Mesenchymal stem cell (in vitro differentiated cells and primary cell): ENCODE measurements at places on chromosomes 11 and 22.

DNA sequence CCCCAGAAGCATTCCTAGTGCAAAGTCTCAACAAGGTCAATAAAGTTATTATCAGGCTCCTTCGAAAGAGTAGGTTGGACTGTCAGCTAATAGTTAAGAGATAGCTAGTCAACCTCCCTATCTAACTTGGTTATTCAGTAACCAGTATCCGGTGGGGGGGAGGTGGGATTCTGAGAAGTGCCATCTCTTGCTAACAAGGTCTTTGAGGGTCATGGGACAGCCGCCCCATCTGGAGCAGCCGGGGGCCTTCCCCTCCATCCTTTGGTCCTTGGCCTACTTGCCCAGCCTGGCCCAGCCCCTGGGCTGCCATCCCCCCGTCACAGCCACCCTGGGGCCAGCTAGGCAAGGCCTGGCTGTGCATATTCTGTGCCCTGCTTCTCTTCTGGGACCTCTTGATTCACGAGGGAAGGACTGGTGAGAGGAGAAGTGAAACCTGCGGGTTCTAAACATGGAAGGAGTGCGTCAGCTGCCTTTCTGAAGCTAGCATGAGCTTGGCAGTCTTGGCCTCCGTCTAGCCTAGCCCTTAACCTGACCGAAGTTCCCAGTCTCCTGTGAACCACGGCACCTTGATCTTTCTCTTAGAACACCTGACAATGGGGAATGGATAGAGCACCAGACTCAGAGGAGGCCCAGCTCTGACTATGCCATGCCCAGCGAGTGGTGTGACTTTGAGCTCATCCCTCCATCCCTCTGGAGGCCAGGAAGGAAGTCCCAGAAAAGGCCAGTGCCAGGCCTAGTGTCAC lies 9.3 kb downstream of the SLC37A2 start:
- no peak overlapping the region for H3K4me3 ChIP-seq
- no peaks in the 10 kb centered on the region for H3K27me3 ChIP-seq
- H3K4me1 ChIP-seq, result peaks cover 19% of the 10 kb centered on the region
- no peak for DNase-seq
- no peaks in the 10 kb centered on the region for H3K36me3 ChIP-seq
- no peak overlapping the region for H3K27ac ChIP-seq

- peaks cover 59% of the 10 kb centered on the region for H3K27me3 ChIP-seq
- H3K4me3 ChIP-seq, result no peak overlapping the region
- no peaks in the 10 kb centered on the region for H3K36me3 ChIP-seq
- no peaks in the 10 kb centered on the region for H3K4me1 ChIP-seq
- no peak overlapping the region for H3K27ac ChIP-seq
These were observed 22.5 kb upstream of the ELF5 start for GRCh38 chr11:34536056-34536455.

- H3K4me1 ChIP-seq, result no peaks in the 10 kb centered on the region
- no peaks in the 10 kb centered on the region for H3K36me3 ChIP-seq
- H3K27me3 ChIP-seq, result no peaks in the 10 kb centered on the region
- no peak overlapping the region for H3K27ac ChIP-seq
- no peak overlapping the region for H3K4me3 ChIP-seq
- DNase-seq, result no peak
These were observed 200.3 kb downstream of the MSANTD4 start for GRCh38 chr11:105821781-105822180.

GRCh38 chr22:45946805-45947600 lies 30.0 kb downstream of the WNT7B start:
- H3K4me1 ChIP-seq, result peaks cover 39% of the 10 kb centered on the region
- no peak for DNase-seq
- H3K27ac ChIP-seq, result no peak overlapping the region

GRCh38 chr11:3109921-3110706 lies 52.9 kb upstream of the CARS1 start:
- no peaks in the 10 kb centered on the region for H3K4me1 ChIP-seq
- H3K27me3 ChIP-seq, result no peaks in the 10 kb centered on the region
- no peak overlapping the region for H3K4me3 ChIP-seq

- no peak for DNase-seq
- no peaks in the 10 kb centered on the region for H3K36me3 ChIP-seq
- no peaks in the 10 kb centered on the region for H3K4me1 ChIP-seq
These were observed 10.2 kb downstream of the FIBIN start for GRCh38 chr11:27004103-27004502.

DNA sequence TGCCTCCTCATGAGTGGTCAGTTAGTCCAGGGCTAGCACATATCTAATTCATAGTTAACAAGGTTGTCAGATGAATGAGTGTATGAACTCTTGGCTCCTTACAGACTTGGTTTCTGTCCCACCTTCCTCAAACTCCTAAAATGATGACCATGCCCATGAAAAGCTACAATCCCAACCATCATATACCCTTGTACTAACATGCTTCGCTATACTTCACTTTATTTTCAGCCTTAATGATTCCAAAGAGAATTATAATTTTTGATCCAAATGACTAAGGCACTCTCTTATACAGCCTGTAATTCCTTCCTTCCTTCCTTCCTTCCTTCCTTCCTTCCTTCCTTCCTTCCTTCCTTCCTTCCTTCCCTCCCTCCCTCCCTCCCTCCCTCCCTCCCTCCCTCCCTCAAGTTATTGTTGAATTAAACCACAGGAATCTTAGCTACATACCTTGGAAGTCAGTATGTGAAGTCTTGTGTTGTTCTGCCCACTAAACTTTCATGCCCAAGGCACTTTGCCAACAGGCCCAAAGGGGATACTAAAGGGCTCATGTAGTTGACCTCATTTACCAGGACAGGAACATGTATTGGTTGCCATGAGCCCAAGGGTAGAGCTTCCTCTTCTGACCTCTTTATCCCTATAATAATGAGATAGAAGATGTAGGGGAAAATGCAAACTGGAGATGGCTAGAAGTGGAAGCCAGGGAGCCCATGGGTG lies 37.4 kb downstream of the CALCA start:
- no peaks in the 10 kb centered on the region for H3K36me3 ChIP-seq
- H3K27ac ChIP-seq, result no peak overlapping the region
- no peak overlapping the region for H3K4me3 ChIP-seq
- H3K27me3 ChIP-seq, result no peaks in the 10 kb centered on the region
- no peak for DNase-seq

- H3K4me1 ChIP-seq, result no peaks in the 10 kb centered on the region
- H3K27me3 ChIP-seq, result no peaks in the 10 kb centered on the region
- no peak overlapping the region for H3K27ac ChIP-seq
- H3K4me3 ChIP-seq, result no peak overlapping the region
- no peaks in the 10 kb centered on the region for H3K36me3 ChIP-seq
These were observed 434.4 kb downstream of the METTL15 start for GRCh38 chr11:28542561-28542960.

GRCh38 chr11:76221365-76221764 lies 15.1 kb upstream of the WNT11 start:
- no peaks in the 10 kb centered on the region for H3K36me3 ChIP-seq
- H3K27ac ChIP-seq, result no peak overlapping the region
- peaks cover 57% of the 10 kb centered on the region for H3K27me3 ChIP-seq
- no peak overlapping the region for H3K4me3 ChIP-seq
- no peaks in the 10 kb centered on the region for H3K4me1 ChIP-seq

DNA sequence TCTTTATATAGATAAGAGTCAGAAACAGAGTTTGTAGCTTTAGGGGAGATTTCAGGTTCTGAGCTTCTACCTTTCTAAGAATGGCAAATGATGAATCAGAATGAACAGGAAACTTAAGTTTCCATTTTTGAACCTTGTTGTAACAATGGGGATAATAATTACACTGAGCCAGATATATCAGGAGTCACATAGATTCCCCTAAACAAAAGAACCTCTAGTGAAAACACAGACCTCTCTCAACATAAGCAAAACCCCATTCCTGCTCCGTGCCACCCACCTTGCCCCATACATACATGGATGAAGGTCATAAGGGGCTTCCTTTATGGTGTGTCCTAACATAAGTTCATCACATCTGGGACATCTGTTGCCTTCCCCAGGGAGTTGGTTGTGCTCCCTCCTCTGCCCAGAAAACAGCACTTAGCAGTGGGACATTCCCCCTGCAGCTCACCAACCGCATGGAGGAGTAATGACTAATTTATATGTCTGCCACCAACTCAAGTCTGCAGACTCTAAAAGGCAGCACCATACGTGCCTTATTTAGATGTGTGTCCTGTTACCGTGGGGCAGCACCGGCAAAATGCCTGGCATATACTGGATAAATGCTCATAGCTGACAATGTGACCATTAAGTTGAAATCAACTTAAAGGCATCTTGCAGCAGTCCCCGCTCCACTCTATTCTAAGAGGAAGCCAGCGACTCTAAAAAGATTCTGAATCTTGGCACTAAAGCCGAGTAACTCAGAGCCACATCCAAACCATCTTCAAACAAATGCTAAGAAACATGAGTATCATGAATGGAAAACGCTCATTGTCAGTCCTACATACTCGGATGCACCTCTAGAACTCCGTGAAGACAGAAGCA lies 8.0 kb downstream of the JAML start:
- H3K4me1 ChIP-seq, result no peaks in the 10 kb centered on the region
- no peak for DNase-seq
- no peak overlapping the region for H3K4me3 ChIP-seq

- H3K27ac ChIP-seq, result no peak overlapping the region
- peaks cover 2% of the 10 kb centered on the region for H3K4me1 ChIP-seq
- DNase-seq, result no peak
- H3K27me3 ChIP-seq, result peaks cover 48% of the 10 kb centered on the region
These were observed 108.1 kb upstream of the THY1 start for GRCh38 chr11:119531056-119531455.

- DNase-seq, result no peak
- no peaks in the 10 kb centered on the region for H3K27me3 ChIP-seq
- H3K36me3 ChIP-seq, result no peaks in the 10 kb centered on the region
- H3K4me3 ChIP-seq, result no peak overlapping the region
- no peak overlapping the region for H3K27ac ChIP-seq
- H3K4me1 ChIP-seq, result no peaks in the 10 kb centered on the region
These were observed 509.3 kb upstream of the TENM4 start for GRCh38 chr11:79950172-79950571.

GRCh38 chr11:123487157-123487744 lies 57.2 kb downstream of the GRAMD1B start:
- DNase-seq, result no peak
- no peak overlapping the region for H3K27ac ChIP-seq
- H3K36me3 ChIP-seq, result peaks cover 3% of the 10 kb centered on the region
- H3K4me3 ChIP-seq, result no peak overlapping the region
- H3K4me1 ChIP-seq, result peaks cover 3% of the 10 kb centered on the region

DNA sequence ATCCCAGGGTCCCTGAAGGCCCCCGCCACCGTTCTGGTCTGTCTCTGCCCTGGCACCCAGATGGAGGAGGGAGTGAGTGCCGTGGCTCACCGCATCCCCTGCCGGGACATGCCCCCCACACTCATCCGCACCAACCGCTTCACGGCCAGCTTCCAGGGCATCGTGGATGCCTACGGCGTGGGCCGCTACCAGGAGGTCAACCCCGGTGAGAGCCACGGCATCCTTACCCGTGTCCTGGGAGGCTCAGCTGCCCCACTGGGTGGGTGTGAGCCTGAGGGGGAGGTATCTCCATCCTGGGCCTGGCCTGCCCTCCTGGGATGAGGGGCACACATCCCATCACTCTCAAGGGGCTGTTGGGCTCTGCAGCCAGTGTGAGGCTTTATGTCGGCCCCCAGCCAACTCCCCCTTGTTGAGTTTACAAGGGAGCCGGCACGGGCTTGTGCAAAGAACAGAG lies 6.1 kb downstream of the TCIRG1 start:
- DNase-seq, result no peak
- H3K27me3 ChIP-seq, result no peaks in the 10 kb centered on the region
- peaks cover 55% of the 10 kb centered on the region for H3K36me3 ChIP-seq
- no peak overlapping the region for H3K27ac ChIP-seq
- peaks cover 70% of the 10 kb centered on the region for H3K4me1 ChIP-seq

DNA sequence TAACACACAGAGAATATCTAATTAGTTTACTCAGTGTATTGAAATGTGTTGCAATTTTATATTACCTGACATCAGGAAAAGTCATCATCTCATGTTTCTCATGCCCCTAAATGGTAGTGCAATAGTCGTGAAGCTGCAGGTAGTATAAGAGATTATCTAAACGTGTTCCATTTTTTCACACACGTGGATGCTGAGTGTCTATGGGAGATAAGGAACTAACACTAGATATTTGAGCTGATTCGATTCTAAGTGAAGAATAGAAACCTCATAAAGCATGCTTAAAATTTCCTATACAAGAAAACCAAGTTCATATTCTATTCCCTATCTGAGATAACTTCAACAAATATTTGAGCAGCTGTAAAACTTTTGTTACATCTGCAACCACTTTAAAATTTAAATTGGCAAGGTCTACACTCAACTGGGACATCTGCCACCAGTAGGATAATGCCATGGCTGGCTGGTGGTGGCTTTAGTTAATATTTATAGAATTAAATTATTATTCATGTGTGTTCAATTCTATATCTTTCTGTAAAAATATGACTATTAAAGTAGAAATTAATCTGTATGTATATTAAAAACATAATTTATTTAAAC lies 388.8 kb downstream of the LUZP2 start:
- H3K4me1 ChIP-seq, result no peaks in the 10 kb centered on the region
- no peak for DNase-seq
- H3K4me3 ChIP-seq, result no peak overlapping the region

GRCh38 chr11:117825538-117826189 lies 1.1 kb upstream of the FXYD2 start:
- H3K27ac ChIP-seq, result peak overlapping the region; percentile 94
- H3K27me3 ChIP-seq, result no peaks in the 10 kb centered on the region
- H3K4me1 ChIP-seq, result peaks cover 62% of the 10 kb centered on the region
- no peak for DNase-seq
- H3K4me3 ChIP-seq, result no peak overlapping the region

DNA sequence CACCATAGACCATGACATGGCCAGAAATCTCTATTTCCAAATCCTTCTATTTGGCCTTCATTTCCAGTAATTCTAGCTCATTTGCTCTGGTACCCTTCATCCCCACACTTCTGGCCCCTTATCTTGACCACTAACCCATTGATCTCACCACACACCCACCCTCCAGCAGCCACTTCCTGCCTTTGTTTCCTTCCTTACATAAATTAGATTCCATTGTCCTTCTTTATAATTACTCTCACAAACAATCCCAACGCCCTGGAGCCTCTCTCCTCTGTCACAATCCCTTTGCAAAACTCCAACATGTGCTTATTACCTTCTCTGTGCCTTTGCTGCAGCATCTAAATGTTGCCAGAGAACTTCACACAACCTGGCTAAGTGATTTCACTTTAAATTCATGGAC lies 14.8 kb downstream of the APLNR start:
- H3K4me1 ChIP-seq, result peaks cover 1% of the 10 kb centered on the region
- H3K4me3 ChIP-seq, result no peak overlapping the region
- no peak overlapping the region for H3K27ac ChIP-seq

GRCh38 chr11:46237248-46238077 lies 40.0 kb upstream of the CREB3L1 start:
- H3K4me1 ChIP-seq, result peaks cover 20% of the 10 kb centered on the region
- H3K27ac ChIP-seq, result peak overlapping the region; percentile 68
- DNase-seq, result peak; percentile 93

GRCh38 chr11:82763167-82763566 lies 29.5 kb upstream of the FAM181B start:
- H3K27me3 ChIP-seq, result no peaks in the 10 kb centered on the region
- no peaks in the 10 kb centered on the region for H3K36me3 ChIP-seq
- H3K27ac ChIP-seq, result no peak overlapping the region
- no peak for DNase-seq

- no peak overlapping the region for H3K27ac ChIP-seq
- no peaks in the 10 kb centered on the region for H3K36me3 ChIP-seq
- peaks cover 18% of the 10 kb centered on the region for H3K27me3 ChIP-seq
- H3K4me1 ChIP-seq, result no peaks in the 10 kb centered on the region
- H3K4me3 ChIP-seq, result no peak overlapping the region
- no peak for DNase-seq
These were observed 64.2 kb upstream of the OLFML1 start for GRCh38 chr11:7421136-7421535.

GRCh38 chr22:25161017-25161915 lies 38.4 kb upstream of the CRYBB3 start:
- DNase-seq, result no peak
- no peaks in the 10 kb centered on the region for H3K27me3 ChIP-seq
- no peak overlapping the region for H3K27ac ChIP-seq
- no peaks in the 10 kb centered on the region for H3K36me3 ChIP-seq
